ENCODE measurements at places on chromosomes 12 and 14.
A peak's percentile ranks its signal among the peaks of the same experiment; 100 is the strongest.

DNA sequence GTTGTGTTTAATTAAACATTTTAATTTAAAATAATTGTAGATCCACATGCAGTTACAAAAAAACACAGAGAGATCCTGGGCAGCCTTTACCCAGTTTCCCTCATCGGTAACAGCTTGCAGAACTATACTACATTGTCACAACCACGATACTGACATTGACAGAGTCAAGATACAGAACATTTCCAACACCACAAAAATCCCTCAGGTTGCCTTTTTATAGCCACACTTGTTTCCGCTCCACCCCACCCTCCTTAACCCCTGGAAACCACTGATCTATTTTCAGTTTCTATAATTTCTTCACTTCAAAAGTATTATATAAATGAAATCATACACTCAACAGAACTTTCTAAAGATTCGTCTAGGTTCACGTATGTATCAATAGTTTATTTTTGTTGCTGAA is 458.8 kb upstream of the SOX5 start:
- no peak for DNase-seq

- DNase-seq = no peak
Measured at GRCh38 chr14:34785223-34786006, 71.0 kb upstream of the CFL2 start.

DNA sequence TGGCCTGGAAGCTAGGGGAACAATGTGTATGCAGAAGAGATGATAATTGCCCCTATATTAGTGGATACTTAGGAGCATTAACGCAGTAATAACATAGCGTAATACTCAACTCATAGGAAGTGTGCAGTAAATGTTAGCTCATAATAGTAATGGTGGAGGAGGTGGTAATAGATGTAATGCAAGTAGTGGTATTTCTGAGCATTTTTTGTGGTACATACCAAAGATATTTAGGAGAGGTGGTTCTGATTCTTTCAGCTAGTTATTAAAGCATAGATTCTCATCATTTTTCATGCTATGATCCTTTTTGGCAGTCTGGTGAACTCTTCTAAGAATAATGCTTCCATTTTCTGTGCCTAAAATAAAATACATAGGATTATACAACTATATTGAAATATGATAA is 233.1 kb downstream of the PTPRO start:
- no peak for DNase-seq

GRCh38 chr14:76772300-76773187 is 11.3 kb downstream of the VASH1 start:
- DNase-seq = peak; percentile 65

DNA sequence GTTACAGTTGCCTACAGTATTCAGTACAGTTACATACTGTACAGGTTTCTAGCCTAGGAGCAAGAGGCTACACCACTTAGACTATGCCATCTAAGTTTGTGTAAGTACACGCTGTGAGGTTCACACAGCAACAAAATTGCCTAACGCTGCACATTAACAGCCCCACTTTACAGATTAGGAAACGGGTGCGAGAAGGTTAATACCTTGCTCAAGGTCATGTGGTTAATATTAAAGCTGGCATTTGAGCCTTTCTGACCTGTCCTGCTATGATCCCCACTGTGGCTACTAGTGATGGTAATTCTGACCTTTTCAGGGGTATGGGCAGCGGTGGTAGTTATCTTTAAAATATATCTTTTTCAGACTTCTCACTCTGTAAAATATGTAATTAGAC is 20.9 kb downstream of the ACVR1B start:
- DNase-seq = no peak

GRCh38 chr12:130984183-130985058 is 30.7 kb downstream of the ADGRD1 start:
- DNase-seq = no peak
